ENCODE measurements at places on chromosomes 1 and 21.

- peak; percentile 40 for DNase-seq
Observed at GRCh38 chr1:115829023-115829674, 11.8 kb downstream of the NHLH2 start.

DNA sequence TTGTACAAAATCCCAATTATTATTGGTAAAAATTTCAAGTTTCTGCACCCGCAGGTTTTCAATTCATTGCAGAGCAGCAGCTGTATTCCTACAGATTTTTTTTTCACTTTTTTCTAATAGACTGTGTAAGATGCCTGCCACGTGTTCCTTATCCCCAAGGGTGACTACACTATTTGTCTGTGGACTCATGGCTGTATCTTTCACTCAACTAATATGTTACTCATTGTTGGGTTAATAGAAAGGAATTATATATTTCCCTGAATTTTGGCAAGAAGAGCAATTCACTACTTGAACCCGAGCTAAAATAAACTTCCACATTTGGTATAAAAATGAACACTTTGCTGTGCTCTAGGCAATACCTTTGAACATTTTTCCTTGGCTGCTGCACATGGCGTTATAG lies 158.7 kb downstream of the NCAM2 start:
- peak; percentile 74 for DNase-seq

GRCh38 chr1:62722796-62723195 lies 34.6 kb upstream of the DOCK7 start:
- peak; percentile 58 for DNase-seq

GRCh38 chr1:66506991-66507390 lies 27.0 kb upstream of the SGIP1 start:
- no peak for DNase-seq

DNA sequence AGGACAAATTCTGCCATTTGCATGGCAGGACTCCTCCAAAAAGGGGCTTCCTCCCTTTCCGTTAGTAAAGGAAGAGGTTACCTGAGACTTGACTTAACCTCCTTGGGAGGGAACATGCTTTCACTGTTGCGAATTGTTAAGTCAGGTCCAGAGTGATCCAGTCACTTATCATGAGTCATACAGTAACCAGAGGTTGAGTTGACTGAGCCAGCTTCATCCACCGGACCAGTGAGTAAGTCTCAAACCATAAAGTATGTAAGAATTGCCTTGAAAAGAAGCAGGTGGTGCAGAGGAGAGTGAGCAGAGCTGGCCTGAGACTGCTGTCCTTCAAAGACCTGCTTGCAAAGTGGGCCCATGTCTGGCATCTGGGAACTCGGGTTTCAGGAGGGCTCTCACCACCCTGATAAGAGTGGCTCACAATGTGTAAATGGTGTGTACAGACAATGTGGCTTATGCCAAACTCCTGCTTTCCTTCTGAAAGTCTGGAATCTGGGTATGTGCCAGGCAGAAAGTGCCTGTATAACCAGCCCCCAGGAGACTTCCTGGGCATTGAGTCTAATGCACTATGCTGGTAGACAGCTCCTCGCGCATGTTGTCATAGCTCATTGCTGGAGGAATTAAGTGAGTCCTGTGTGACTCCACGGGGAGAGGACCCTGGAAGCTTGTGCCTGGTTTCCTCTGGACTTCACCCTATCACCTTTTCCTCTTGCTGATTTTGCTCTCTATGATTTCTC lies 84.3 kb upstream of the KLHDC7A start:
- DNase-seq: no peak

DNA sequence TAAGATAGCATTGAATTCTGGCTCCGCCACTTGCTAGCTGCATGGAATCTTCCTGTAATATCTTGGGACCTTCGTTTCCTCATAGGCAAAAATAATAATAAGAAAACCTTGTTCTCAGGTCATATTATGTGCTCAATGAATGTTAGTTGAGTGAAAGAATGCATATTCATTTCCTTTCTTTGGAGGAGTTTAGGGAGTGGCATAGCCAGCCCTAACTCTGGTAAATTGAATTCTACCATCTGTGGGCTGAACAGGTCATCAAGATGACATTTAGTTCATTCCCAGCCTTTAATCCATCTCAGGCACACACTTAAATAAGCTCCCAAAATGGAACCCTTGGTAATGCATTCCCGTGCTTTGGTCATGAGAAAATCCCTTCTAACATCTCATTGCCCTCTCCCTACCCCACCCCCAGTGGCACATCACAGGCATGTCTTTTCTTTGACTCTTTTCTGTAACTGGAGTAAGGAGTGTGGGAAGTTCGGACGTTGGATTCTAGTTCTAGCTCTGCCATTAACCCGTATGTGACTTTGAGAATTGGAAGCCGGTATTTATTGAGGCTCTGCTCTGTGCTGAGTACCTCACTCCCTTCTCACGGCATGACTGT lies 13.2 kb upstream of the MYOG start:
- DNase-seq: no peak

- peak; percentile 95 for DNase-seq
Observed at GRCh38 chr1:36323636-36324352, at the start of gene EVA1B. Gene EVA1B, minus strand, starts transcription at chr1:36323645. Its CDS starts 608 bp downstream, at chr1:36323037.

GRCh38 chr1:41619511-41620364 lies 135.3 kb upstream of the EDN2 start:
- DNase-seq: no peak

DNA sequence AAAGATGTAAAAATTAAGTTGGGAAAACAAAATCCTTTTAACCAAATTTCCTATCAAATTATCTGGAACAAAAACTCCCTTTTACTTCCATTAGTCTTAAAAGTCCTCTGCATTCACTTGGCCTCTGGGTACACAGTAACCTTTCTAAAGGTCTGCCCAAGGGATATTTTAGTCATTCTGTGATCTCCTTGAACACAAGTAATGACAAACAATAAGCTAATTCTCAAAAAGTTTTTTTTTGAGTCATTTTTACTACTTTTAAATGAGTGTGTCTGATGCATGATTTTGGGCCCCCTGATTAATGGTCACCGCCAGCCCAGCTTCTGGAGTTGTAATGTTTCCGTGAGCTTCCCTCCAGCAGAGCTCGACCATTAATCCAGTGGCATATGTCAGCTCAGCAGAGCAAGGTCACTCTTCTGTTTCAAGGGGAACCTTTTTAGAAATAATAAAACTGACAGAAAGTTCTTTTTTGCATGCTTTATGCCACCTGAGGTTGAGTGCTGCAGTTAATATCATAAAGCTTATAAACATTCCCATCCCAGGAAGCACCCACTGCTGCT lies 14.3 kb downstream of the SAMSN1 start:
- DNase-seq: no peak

DNA sequence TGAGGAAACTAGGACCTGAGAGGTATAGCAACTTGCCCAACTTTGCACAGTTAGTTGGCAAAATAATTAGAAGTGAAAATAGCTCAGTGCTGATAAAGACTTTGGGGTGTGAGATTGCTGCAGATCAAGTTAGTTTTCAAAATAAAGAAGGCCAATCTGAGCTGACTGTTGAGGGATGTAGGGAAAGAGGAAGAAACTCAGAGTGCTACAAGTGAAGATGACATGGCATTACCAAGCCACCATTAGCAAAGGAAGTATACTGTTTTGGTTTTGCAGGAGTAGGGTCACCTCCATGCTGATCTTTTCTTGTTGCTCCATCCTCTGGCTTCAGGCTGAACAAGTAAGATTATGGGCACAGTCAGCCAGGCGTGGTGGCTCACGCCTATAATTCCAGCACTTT lies 78.7 kb upstream of the ADAM30 start:
- DNase-seq: no peak
